ENCODE measurements at places on chromosomes 1 and 21. TPM values are rescaled to one million over a fixed set of nuclear protein-coding genes. Genes with fewer than 3 reads are reported as not detected.

The RIPK4 gene
- 13.9 TPM for total RNA-seq

The GPR89A gene
- 12.9 TPM for total RNA-seq

The PTPRF gene
- 83.1 TPM for total RNA-seq

The LEMD1 gene
- not detected for total RNA-seq

The SPRR1B gene
- not detected for total RNA-seq

The SH2D2A gene
- total RNA-seq = 5.0 TPM

The AADACL3 gene
- total RNA-seq = not detected

The CLCA1 gene
- total RNA-seq = not detected

The CD53 gene
- total RNA-seq = not detected

The TTC24 gene
- not detected for total RNA-seq

The TNNI3K gene
- total RNA-seq = not detected

The C2CD4D gene
- not detected for total RNA-seq

The LY9 gene
- 0.12 TPM for total RNA-seq

The BTBD8 gene
- 1.1 TPM for total RNA-seq

The TSTD1 gene
- total RNA-seq = not detected

The DNAH14 gene
- 15.1 TPM for total RNA-seq

The MRPL39 gene
- total RNA-seq = 35.1 TPM

The CRP gene
- not detected for total RNA-seq

The KCNT2 gene
- total RNA-seq = 0.08 TPM

The GUCA2B gene
- not detected for total RNA-seq

The NES gene
- total RNA-seq = 1.3 TPM

The MCOLN3 gene
- total RNA-seq = 3.9 TPM

The TRIM17 gene
- not detected for total RNA-seq

The FNDC10 gene
- total RNA-seq = 8.7 TPM

The FAAH gene
- 1.0 TPM for total RNA-seq

The C1orf21 gene
- total RNA-seq = 5.7 TPM

The LIN28A gene
- not detected for total RNA-seq

The VWA5B1 gene
- total RNA-seq = not detected
